ENCODE measurements at places on chromosomes 13 and 19.

DNA sequence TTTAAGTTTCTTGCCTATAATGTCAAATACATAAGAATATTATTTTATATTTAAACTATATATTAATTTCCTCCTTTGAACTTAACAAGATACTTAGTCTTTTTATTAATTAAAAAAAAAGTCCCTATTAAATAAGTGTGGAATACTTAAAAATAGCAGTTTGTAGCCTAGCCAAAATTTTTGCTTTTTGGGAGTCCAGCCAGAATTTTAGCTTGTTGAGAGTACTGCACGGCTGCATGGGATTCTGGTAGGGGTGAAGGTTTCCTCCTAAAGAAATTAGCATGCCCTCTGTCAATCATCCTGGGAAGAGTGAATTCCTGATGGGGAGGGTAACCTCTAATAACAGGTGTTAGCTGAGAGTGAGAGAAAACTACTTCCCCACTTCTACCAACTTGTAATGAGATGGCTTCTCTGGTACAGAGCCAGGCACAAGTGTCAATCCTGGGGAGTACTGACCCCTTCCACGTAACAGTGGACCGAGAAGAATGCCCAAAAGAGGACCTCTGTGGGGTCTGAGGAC, 195.7 kb downstream of the SPRY2 start:
- DNase-seq = no peak

GRCh38 chr19:43638995-43639518, 593 bp downstream of the CADM4 start:
- no peak for DNase-seq

DNA sequence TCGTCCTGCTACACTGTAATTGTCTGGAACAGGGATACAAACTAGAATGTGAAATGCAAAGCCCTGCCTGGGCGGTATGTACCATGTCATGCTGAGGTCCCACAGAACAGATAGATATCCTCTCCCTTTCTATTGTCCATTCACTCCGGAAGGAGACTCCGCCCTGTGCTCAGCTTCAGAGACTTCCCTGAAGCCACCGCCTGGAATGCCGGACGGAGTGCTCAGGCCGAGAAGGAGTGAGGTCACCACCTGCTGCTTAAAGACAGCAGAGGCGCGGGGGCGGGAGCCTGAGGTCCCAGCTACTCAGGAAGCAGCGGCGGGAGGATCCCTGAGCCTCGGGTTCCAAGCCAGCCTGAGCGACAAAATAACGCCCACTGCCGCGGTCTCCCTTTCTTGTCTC, 890 bp upstream of the ZNF611 start:
- DNase-seq = no peak

- DNase-seq = no peak
These were observed 3.9 kb downstream of the ZNF766 start for GRCh38 chr19:52273301-52273700.

GRCh38 chr13:112840472-112841302, 128.3 kb upstream of the MCF2L start:
- DNase-seq = no peak

- no peak for DNase-seq
These were observed 1.1 kb upstream of the APOE start for GRCh38 chr19:44904426-44904994.

- DNase-seq = no peak
These were observed 43.8 kb downstream of the DCT start for GRCh38 chr13:94435604-94436226.

GRCh38 chr13:105514401-105514800, 1021.1 kb downstream of the EFNB2 start:
- DNase-seq = no peak

All from naive thymus-derived CD8-positive, alpha-beta T cell (primary cell).